Fibroblast of the conjunctiva (primary cell): ENCODE measurements at places on chromosomes 16 and 17.

GRCh38 chr17:61926826-61927207 lies 965 bp downstream of the INTS2 start:
- no peak for DNase-seq

DNA sequence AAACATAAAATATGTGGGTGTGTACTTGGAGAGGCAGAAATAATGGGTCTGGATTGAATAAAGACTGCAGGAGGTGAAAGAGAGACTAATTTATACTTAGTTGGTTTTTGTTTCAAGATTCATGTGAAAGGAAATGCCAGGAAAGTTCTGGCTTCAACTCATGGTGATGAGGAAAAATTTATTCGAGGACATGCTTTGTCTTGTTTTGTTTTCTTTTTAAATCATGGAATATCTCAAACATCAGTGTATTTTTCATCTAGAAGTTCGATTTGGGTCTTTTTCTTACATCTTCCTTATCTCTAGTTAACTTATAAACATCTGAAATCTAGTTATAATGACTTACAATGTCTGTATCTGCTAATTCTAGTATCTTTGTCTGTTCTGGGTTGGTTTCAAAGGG lies 115.1 kb downstream of the CDK5R1 start:
- no peak for DNase-seq

DNA sequence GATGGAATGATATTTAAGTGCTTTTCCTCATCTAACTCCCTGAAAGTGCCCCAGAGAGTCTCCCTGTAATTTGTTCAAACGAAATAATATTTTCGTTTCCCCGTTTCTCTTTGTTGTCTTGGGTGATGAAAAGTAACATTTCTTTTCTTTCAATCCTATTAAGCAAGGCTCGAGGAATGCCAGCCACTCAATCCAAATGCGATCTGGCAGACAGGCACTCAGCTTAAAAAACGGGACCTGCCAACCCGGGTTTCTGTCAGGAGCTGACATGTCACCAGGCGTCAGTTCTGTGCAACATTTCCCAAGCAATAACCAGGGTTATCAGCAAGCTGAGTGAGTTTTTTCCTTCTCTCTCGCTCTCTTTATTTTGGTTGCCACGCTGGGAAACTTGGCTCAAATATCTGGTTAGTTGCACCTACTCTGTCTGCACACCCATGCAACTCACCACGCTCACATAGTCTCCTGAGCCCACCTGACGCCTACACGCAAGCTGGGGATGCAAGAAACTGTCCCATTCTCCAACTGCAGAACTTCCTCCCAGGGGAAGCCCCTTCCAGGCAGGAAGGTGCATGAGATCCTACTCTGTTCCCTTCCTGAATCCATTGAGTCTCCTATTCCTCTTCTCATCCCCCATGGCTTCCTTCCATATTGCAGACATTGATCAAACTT lies 208.2 kb downstream of the C16orf78 start:
- DNase-seq, result no peak

DNA sequence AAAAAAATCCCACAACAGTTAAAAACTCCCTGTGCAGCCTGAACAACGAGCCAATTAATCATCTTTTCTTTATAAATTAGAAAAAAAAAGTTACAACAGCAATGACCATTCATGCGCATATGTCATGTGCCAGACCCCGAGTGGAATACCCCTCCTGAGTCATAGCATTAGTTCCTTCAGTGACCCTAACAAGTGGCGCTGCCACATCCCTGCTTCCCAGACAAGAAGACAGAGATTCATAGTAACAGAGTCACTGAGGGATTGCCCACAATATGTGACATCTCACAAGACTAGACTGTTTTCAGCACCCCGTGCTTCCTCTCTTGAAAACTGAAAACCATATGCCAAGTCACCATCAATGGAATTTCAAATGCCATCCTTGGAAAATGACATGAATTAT lies 7.9 kb downstream of the UMOD start:
- DNase-seq, result no peak

DNA sequence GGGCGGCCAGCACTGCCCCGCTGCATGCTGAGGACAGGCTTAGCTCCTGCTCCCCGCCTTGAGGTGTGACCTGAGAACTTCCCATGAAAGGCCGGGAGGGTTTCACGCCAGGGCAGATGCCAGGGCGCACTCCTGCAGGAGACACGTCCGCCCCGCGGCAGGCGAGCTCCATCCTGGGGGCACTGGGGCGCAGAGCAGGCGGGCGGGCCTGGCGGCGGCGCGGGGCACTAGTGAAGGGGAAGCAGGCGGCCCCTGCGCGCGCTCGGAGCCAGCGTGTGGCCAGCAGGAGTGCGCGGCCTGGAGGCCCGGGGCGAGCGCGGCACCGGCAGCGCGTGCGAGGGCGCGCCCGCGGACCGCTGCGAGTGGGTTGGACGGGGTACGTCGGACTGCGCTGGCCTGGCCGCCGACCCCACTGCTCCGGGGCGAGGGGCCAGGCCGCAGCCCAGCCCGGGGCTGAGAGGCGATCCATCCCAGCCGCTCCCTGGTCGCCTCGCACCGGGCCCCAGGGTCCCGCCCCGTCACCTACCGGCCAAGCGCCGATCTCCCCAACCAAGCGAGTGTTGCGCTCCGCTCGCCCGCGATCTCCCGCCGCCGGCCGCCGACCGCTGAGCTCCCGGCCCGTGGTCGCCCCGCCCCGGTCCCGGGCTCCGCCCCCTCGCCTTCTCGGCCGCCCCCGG lies at the start of gene MAP3K14:
MAP3K14 (minus strand) TSS at position 587 of the 677 bp plus-strand sequence. CDS start 26,275 bp downstream, outside the sequence.
- peak; percentile 51 for DNase-seq

DNA sequence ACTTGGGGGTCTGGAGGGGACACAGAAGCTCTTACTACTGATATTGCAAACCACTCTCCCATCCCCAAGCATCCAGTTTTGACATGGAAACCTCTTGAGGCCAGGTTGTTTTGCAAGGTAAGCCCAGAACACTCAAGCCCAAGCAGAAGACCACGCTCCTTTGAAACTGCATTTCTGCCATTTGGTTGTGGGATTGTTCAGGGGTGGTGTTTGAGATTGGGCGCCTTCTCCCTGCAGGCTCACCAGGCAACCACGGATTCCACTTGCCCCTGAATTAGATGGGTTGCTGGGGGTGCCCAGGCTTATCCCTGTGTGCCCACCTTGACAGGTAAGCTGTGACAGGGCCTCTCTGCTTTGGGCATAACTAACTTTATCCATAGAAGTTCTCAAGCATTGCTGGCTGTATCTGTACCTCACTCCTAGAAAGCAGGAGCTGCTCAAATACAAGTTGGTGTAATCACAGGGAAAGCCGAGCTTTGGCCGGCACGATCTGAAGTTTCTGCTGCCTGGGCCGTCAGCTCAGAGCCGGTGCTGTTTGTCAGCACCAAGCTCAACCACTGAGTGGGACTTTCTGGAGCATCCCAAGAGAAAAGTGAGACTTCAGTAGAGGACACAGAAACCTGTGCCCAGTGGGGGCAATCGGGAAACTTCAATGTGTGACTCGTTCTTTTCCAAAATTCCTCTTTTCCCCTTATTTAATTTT lies 93.6 kb downstream of the CYLD start:
- no peak for DNase-seq

GRCh38 chr17:43917348-43918025 lies 10.2 kb upstream of the MPP2 start:
- no peak for DNase-seq

DNA sequence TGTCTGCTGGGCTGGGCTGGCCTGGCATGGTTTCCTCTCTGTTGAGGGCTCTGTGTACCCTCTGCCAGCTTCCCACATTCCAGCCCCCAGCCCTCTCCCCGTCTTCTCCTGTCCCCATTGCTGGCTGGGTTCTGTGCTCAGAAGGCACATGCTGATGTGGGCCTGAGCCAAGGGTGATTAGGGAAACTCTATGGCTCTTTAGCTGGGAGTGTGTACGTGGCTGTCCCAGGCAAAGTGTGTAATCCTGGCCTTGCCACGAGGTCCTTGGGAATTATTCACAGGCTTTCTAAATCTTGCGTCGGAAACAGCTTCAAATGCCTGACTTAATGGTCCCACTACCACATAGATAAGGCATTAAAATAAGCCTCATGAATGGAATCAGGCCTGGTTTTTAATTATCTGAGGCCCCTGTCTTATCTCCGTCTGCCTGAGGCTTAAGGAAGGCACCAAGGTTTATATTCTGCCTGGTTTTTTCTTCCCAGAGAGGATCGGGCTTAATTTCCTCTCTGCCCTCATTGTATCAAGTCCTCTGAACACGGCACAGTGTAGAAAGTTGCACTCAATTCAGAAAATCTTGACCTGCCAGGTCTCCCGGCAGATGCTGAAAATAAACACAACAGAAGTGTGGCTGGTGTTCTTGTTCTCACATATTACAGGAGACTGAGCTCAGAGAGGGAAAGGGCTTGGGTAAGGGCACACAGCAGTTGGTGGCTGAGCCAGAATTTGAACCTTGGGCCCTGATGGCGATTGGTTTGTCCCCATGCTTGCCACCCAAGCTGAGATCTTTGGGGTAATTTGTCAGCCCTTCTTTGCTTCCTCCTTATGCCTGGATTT lies 52.9 kb upstream of the LGALS9 start:
- no peak for DNase-seq

DNA sequence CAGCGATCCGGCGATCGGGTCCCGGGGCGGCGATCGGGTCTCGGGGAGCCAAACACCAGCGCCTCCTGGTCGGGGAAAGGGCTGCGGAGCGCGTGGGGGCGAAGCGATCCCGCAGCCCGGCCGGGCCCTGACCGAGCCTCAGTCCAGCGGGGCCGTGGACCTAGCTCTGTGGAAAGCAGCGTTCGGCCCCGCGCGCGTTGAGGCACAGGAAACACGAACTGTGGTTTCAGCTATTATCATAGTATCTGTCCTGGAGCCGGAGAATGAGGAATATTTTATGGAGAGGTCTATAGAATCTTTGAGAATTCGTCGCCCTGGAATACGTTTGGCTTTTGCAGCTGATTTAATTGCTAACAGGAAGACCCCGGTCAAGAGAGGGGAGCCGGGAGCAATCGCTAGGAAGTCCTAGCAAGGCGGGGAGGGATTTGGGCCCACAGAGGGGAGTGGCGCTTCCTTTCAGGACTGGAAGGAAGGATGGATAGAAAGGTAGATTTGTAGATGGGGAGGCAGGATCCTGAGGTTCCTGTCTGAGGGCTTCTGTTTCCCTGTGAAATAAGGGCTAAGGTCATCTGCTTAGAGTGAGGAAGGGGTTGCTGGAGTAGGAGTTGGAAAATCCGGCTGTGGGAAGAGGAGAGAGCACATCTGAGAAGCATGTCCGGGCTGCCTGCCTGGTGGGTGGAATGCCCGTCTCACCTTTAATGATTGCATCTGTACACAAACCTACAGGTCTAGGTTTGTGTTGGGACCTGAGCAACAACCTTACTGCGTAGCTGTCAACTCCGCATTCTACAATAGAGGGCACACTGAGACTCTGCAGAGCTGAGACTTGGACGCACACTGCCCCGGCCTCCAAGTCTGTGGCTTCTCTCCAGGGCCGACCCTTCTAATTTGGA lies 770 bp downstream of the CCNF start:
- no peak for DNase-seq

DNA sequence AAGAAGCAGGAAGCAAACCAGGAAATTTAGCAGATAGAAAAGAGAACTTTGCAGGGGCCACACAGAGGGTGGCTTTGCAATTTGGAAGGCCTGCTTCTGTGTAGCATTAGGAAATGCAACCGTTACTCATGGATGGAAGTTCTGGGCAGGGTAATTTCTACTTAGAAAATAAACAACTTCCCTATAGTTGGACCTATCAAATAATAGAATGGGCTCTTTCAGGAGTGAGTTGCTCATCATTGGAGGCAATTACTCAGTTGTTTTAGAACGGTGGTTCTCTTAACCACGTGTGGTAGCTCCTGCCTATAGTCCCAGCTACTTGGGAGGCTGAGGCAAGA lies 25.8 kb upstream of the HS3ST2 start:
- DNase-seq, result no peak

- DNase-seq, result no peak
These were observed 444.9 kb downstream of the SOX9 start for GRCh38 chr17:72565758-72566157.

DNA sequence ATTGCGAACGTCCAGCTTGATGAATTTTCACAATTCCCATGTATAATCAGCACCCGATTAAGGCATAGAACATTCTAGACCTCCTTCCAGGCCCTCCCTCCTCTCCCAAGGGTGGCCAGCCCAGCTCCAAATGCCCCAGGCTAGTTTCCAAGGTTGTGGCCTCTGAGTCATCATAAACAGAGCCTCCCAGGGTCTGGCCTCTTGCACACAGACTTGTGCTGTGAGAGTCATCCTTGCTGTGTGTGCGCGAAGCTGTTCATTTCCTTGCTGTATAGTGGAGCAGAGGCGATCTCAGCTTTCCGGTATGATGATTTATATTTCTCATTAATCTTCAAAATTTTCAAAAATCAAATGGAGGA lies 20.5 kb upstream of the JPH3 start:
- peak; percentile 97 for DNase-seq
